Epithelial cell of umbilical artery (primary cell): ENCODE measurements at places on chromosomes 1 and 21. TPM values are rescaled to one million over a fixed set of nuclear protein-coding genes. Genes with fewer than 3 reads are reported as not detected.

PLEKHG5 gene
- total RNA-seq, result 26.4 and 36.4 TPM in 2 replicates

PIK3CD gene
- total RNA-seq, result 2.3 and 4.2 TPM in 2 replicates

CR2 gene
- total RNA-seq, result not detected in 2 replicates

VWA5B1 gene
- not detected in 2 replicates for total RNA-seq

CYP4Z1 gene
- not detected in 2 replicates for total RNA-seq

ZNF648 gene
- not detected in 2 replicates for total RNA-seq

RXFP4 gene
- not detected in 2 replicates for total RNA-seq

PDZK1IP1 gene
- not detected in 2 replicates for total RNA-seq

UBASH3A gene
- total RNA-seq, result not detected in 2 replicates

TMPRSS15 gene
- not detected in 2 replicates for total RNA-seq

OR2L2 gene
- total RNA-seq, result not detected in 2 replicates

GBP6 gene
- not detected in 2 replicates for total RNA-seq

C4BPA gene
- not detected in 2 replicates for total RNA-seq

CREB3L4 gene
- total RNA-seq, result 6.1 and 6.8 TPM in 2 replicates

RGS13 gene
- not detected in 2 replicates for total RNA-seq

CRP gene
- total RNA-seq, result 0.32 TPM in 1 of 2 replicates, not detected in the other

DUSP12 gene
- total RNA-seq, result 34.8 and 36.2 TPM in 2 replicates

OR6N1 gene
- total RNA-seq, result not detected in 2 replicates

SLC44A3 gene
- under 0.01 and 0.15 TPM in 2 replicates for total RNA-seq

LAMC1 gene
- 283 and 465 TPM in 2 replicates for total RNA-seq

GFI1 gene
- total RNA-seq, result under 0.01 and 0.15 TPM in 2 replicates

NPPA gene
- total RNA-seq, result not detected in 2 replicates

OR2L8 gene
- under 0.01 and 0.30 TPM in 2 replicates for total RNA-seq

DAP3 gene
- total RNA-seq, result 66.9 and 78.9 TPM in 2 replicates

MAP10 gene
- 1.3 and 1.4 TPM in 2 replicates for total RNA-seq

RASAL2 gene
- total RNA-seq, result 11.7 and 14.3 TPM in 2 replicates

CLSTN1 gene
- total RNA-seq, result 59.4 and 66.1 TPM in 2 replicates

PRPF38B gene
- total RNA-seq, result 9.1 and 15.8 TPM in 2 replicates

ANKRD13C gene
- 24.0 and 27.1 TPM in 2 replicates for total RNA-seq

S100A16 gene
- total RNA-seq, result 470 and 513 TPM in 2 replicates

FCAMR gene
- not detected in 2 replicates for total RNA-seq

SLC6A17 gene
- total RNA-seq, result under 0.01 TPM in 1 of 2 replicates, not detected in the other

SPRR2E gene
- total RNA-seq, result not detected in 2 replicates

TBX15 gene
- total RNA-seq, result not detected in 2 replicates

ADAM30 gene
- total RNA-seq, result not detected in 2 replicates

WNT3A gene
- total RNA-seq, result not detected in 2 replicates

IL10 gene
- not detected in 2 replicates for total RNA-seq

CFHR5 gene
- not detected in 2 replicates for total RNA-seq
